ENCODE measurements at places on chromosomes 7 and 10.

DNA sequence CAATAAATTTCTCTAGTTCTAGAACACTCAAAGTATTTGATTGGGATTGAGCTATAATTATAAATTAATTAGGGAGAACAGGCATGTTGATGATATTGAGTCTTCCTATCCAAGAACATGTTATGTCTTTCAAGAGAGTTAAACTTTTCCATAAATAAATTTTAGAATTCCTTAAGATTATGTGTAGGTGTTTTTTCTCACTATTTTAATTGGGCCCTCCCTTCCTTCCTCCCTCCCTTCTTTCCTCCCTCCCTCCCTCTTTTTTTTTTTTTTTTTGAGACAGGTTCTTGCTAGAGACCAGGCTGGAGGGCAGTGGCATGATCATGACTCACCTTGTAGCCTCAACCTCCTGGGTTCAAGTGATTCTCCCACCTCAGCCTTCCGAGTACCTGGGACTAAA is 20.2 kb downstream of the EXOC6 start:
- DNase-seq: no peak

- DNase-seq: no peak
These were observed 4.8 kb downstream of the AKAP9 start for GRCh38 chr7:91945476-91945875.

DNA sequence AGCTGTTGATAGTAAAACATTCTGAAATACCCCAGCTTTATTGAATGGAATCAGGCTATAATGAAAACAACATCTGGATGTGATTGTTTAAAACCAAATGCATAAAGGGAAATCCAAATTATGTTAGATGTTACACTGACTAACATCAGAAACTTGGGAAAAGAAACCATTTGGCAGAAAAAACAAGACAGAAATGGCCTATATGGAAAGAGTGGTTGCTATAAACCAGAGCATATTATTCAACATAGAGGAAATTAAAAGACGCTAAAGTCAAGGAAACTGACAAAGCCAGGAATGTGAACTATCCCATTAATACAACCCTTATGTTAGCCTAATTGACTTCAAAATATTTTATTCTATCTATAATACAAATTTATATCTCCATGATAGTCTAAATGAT is 53.0 kb upstream of the CABCOCO1 start:
- DNase-seq: no peak

- no peak for DNase-seq
These were observed 47.3 kb downstream of the FRMPD2 start for GRCh38 chr10:48227213-48227612.

DNA sequence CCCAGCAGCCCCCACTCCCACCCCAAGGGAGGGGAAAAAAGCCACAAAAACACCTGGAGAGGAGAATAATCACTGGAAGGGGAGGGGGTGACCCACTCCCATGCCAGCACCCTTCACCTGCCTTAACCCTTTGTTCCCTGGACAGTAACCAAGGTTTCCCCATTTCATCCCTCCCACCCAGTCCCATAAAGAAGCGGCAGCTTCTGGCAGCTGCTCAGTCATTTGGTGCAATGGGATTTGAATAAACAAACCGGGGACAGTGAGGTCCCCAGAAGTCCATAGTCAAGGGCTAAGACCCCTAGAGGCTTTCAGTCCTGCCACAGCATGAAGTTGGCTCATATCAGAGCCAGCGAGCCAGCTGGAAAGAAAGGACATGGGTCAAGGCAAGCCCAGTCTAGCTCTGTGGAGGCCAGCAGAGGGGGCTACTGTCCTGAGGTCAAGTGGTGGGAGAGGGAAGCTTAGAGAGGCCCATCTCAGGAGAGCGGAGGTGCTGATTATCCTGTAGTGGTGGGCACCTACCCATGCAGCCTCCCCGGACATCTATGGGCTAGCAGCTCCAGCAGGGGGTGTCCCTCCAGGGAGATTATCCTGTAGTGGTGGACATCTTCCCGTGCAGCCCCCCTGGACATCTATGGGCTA is 58.9 kb upstream of the LBX1 start:
- no peak for DNase-seq

- peak; percentile 12 for DNase-seq
These were observed 105.0 kb upstream of the DGKB start for GRCh38 chr7:15007507-15007906.

- DNase-seq: no peak
These were observed 29.2 kb downstream of the CSGALNACT2 start for GRCh38 chr10:43167498-43167889.

DNA sequence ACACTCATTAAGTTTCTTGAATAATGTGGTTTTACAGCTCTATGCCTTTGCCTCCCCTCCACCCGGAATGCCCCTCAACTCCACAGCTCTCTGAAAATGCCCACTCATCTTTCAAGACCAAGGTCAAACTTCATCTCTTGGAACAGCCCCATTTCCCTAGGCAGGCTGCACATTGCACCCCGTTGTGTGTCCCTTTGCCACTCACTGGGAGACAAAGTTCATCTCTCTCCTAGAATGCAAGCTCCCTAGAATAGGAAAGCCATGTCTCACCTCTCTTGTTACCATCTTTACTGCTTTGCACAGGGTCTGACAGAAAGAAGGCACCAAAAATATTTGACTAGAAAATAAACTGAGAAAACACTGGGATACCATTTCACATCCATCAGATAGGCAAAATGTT is 33.3 kb downstream of the UBE2H start:
- no peak for DNase-seq

DNA sequence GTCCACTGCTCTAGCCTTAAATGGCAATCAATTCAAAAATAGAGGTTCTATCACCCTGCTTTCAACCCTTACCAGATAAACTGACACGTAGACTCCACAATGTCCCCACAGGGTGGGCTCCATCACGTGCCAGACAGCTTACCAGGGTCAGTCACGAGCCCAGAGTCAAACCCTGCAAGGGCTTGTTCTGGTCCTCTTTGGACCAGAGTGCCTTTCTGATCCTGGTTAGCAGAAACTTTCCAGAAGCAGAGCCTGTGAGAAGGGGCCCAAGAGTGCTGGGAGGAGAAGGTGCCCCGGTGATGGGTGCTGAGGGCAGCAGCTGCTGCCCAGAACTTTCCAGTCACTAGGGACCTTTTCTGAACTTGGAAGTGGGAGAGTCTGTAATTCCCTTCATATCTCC is 354 bp upstream of the GIMAP5 start:
- DNase-seq: no peak

- no peak for DNase-seq
These were observed 97.9 kb downstream of the LHPP start for GRCh38 chr10:124559372-124560132.

- DNase-seq: no peak
These were observed 306.4 kb upstream of the MYO3A start for GRCh38 chr10:25627606-25628005.

DNA sequence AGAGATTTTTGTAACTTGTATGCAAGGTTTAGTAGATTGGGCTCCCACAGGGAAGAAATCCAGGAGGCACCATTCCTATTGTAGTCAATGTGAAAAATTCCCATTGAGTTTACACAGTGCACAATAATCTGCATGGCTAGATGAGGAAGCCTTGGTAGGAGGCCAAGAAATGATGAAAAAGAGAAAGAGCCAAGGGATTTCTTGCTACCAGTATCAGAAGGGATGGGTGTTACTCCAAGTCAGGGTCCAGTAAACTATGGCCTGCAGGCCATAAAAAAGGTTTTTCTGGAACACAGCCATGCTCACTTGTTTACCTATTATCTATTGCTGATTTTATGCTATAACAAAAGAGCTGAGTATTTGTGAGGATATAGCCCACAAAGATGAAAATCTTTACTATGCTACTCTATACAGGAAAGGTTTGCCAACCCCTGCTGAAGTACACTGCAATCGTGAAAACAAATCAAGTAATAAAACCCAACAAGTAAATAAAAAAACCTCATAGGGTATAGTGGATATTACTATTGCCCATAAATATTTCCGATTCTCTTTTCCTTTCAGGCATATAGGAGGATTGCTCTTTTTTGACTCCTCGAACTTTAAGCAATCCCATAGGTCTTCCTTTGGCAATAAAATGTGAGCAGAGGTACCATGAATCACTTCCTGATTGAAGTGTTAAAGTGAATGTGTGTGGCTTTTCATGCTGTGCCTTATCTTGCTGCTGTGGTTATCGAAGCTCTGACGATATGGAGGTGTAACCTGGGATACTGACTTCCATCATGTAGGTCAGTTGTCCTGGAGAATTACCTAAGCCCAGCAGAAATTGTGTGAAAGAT is 256.3 kb upstream of the MAGI2 start:
- DNase-seq: no peak

DNA sequence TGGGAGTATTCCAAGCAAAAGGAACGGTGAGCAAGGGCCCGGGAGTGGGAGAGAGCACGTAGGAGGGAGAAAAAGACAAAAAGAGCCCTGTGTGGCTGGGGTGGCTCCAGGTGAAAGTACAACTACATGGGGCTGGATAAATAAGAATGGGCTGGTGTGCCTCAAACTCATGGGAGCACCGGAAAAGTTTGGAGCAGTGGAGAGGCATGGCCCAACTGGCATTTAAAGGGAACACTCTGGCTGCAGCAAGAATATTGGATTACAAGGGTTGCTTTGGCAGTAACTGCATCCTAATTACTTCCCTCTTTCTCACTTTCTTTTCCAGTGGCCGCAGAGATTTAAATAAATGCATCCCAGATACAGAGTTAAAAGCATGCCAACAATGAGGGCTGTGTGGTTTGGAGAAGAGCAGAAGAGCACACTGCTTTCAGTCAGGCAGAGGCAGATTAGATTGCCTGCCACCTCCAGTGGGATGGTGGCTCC is 39.1 kb upstream of the HERPUD2 start:
- DNase-seq: no peak

- DNase-seq: no peak
These were observed 24.8 kb downstream of the FAM53B start for GRCh38 chr10:124719213-124719851.

- no peak for DNase-seq
These were observed 32.8 kb downstream of the NOD1 start for GRCh38 chr7:30445770-30446169.

DNA sequence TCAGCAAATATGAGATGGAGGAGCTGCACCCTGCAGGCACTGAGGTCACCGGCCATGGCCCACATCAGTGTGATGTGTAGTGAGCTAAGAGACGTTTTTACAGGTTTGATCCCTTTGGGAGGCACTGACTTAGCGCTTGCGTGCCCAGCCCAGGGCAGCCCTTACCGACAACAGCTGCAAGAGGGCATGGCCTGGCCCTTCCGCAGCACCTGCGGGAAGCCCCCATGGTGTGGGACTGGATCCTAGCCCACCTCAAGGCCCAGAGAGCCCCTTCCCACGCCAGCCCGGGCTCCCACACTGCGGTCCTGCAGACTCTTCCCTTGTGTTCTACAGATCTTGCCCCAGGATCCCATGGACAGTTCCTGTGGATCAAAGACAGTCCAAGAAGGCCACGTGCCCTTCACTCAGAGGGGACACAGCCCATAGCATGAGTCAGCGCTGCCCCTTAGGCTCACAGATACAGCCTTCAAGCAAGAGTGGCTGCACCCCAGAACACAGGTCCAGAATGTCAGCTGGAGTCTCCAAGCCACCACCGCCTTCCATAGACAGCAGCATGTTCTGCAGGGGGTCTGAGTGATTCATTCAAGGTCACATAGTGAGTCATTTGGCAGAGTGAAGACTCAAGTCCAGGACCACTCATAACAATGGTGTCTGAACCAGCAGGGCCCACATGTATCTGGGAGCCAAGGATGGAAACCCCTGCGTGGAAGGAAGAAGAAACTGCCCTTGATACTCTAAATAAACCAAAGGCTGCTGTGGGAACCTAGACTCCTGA is 25.4 kb downstream of the TLL2 start:
- DNase-seq: no peak

GRCh38 chr10:75957314-75958120 is 526.1 kb downstream of the LRMDA start:
- no peak for DNase-seq

GRCh38 chr7:21317966-21318915 is 109.6 kb upstream of the SP4 start:
- no peak for DNase-seq

- DNase-seq: no peak
These were observed 56.7 kb upstream of the GTF2IRD1 start for GRCh38 chr7:74396993-74397392.

DNA sequence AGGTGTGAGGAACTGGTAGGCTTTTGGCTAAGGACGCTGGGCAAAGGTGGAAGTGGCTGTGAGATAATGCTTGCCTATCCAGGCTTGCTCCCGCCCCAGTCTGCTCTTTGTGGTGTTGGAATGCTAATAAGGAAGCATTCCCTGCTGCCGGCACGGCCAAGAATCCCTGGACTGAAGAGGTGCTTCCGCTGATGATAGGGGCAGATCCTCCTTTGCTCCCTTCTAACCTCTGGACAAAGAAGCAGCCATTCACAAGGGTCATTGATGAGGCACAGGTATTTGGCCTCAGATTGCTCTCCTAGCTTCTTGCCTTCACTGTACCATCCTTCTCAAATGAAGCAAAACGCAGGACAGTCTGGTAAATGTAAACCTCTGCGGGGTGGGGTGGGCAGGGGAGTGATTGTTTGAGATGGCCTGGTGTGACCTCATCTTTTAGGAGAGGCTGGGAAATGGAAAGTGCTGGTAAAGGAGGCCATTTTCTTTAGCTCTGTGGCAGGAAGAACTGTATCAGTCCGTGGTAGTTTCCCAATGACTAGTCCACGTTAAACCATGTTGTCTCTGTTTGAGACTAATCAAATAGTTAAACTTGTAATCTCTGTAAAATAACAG is 1.7 kb downstream of the PGAM1 start:
- DNase-seq: no peak
